Ureter (tissue), 1 donor: ENCODE measurements at places on chromosomes 2 and 18. TPM values are rescaled to one million over a fixed set of nuclear protein-coding genes. Genes with fewer than 3 reads are reported as not detected.

NEURL3 gene
- total RNA-seq = 0.70 TPM

SERPINB11 gene
- total RNA-seq = not detected

DNA sequence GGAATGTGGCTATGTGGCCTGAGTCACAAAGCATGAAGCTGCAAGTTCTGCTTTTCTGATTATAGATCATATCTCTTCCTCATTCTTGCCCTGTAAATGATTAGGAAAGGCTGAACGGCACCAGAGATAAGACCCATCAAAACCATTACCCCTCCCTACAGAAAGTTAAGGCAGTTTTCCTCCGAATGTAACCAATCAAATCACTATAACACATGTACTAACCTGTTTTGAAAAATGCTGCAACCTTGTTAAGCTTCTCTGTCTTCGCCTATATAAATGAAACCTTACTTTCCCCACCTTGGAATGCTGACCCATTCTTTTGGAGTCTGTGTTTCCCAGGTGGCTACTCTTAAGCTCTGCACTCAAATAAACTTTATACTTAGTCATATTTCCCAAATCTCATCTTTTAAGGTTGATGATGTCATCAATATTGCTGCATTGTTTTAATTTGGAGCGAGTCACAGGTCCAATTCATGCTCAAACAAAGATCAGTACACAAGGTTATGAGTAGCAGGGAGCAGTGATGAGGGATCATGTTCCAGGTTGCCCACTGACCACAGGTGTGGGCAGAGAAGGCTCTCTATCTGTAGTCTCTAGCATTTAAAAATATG, 662.3 kb downstream of the IRS1 start:
- no peak for DNase-seq

DNA sequence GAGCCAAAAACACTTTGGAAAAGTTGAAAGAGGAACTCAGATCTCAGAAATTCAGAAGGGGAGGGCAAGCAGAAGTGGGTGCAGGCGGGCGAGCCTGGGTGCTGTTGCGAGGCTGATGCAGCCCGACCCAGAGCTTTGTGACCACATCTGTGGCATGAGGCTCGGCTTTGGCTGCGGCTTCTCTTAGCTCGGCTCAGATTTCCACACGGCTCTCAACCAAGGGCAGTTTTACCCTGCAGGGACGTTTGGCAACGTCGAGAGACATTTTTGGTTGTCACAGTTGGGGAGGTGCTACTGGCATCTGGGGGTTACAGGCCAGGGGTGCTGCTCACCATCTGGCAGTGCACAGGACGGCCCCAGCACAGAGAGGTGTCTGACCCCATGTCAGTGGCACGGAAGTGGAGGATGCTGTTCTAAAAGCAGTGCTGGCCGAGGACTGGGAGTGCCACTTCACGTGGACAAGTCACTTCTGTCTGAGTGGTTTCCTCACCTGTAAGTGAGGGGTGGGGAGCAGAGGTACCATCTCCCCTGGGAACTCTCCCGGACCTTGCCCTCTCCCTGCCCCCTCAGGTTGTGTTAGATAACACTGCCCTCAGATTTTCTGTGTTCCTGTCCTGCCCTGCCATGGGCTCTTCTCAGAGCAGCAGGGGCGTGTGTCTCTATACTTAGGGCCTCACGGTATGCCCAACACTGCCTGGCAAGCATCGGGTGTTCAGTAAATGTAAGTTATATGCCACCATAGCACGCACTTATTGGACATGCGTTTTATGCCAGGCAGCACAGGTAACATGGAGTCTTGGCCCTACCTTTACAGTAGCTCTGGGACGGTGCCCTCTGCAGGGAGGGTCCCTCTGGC, 48.7 kb upstream of the FAHD2A start:
- peak; percentile 28 for DNase-seq

NDC80 gene
- 0.91 TPM for total RNA-seq

DNA sequence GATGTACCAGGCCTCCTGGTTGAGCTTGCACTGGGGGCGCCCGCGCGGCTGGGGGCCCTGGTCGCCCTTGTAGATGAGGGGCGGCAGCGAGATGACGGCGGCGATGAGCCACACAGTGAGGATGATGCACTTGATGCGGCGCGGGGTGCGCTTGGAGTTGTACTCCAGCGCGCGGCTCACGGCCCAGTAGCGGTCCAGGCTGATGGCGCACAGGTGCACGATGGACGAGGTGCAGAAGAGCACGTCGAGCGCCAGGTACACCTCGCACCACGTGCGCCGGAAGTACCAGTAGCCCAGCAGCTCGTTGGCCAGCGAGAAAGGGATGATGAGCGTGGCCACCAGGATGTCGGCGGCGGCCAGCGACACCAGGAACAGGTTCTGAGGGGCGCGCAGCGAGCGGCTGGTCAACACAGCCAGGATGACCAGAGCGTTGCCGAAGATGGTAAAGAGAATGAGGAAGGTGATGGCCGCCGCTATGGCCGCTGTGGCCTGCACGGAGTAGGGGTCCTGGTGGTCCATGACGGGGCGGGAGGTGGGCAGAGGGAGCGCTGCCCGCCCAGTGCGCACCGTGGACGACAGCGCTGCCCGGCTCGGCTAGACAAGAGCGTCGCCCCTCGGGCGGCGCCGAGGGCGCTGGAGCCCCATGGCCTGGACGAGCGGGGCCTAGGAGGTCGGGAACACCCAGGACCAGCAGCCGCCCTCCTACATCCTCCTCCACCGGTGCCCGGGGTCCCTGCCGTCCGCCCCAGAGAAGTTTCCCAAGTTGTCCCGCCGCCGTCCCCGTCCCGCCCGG, 544 bp downstream of the ADRA2B start:
- no peak for DNase-seq

GRCh38 chr2:172972005-172972619, 103.5 kb upstream of the MAP3K20 start:
- no peak for DNase-seq

DNA sequence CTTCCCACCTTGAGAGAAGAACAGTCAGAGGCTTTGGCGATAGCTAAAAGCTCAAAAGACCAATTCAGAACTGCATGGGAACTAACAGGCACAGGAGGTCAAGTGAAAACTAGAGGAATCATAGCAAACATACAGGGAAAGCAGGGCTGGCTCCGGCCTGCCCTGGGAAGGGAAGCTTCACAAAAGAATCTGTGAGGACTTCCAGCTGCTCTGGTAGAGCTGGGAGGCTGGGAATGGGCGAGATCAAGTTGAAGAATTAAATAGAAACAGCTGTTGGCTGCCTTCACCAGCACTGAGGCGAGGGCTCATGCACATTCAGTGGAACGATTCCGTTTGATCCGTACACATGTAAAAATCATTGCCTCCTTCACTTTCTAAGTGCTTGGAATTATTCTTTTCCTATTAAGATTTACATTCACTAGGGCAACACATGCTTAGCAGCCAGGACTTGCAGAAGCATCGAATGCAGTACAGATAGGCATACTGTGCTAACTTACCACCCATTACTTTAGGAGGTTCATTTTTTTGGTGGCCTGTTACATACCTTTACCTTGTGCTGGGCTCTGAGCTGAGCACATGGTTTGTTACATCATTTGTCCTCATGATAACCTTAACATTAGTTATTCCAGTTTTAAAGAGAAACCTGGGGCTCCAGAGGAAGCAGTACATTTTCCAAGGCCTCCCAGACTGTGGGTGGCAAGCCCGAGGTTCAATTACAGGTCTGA, 125.4 kb upstream of the RNF152 start:
- DNase-seq = peak; percentile 68
